Activated naive CD4-positive, alpha-beta T cell (primary cell): ENCODE measurements at places on chromosomes 6 and 20.

DNA sequence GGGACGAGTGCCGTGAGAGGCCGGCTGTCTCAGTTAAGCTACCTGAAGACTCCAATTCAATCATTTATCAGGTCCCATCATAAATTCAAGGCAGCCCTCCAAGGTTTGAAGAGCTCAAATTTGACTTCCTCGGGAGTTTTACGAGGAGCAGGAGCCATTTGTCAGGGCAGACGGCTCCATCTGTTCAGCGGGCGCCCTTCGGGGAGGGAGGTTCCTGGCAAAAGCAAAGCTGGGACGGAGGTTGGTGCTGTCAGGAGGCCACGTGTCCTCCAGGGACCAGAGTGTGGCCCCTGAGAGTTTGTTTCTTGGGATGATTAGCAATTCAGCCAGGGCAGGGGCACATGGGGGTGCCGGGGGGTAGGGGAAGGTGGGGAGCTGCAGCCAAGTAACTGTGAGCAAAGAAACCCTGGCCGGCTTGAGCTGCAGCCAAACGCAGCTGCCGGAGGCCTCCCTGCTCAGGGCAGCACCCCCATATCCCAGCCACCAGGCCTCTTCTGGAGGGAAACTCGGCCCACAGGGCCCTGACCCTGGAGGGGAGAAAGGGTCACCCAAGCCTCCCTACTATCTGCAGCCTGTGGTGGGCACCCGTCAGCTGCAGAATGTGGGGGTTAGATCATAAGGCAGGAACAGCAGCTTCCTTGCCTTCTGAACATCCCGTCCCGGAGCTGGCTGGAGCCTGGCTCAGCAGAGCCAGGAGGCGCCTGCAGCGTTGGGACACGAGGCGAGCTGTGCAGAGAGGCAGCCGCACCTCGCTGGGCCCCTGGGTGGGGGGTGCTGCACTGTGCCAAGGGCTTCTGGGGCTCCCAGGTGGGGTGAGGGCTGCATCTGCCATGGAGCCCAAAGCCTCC, 63.6 kb upstream of the GATA5 start:
- no peak for DNase-seq

- DNase-seq = no peak
Measured at GRCh38 chr6:48833916-48834315, 629.1 kb downstream of the MMUT start.

GRCh38 chr6:52305948-52306767, 21.6 kb upstream of the MCM3 start:
- DNase-seq = no peak

DNA sequence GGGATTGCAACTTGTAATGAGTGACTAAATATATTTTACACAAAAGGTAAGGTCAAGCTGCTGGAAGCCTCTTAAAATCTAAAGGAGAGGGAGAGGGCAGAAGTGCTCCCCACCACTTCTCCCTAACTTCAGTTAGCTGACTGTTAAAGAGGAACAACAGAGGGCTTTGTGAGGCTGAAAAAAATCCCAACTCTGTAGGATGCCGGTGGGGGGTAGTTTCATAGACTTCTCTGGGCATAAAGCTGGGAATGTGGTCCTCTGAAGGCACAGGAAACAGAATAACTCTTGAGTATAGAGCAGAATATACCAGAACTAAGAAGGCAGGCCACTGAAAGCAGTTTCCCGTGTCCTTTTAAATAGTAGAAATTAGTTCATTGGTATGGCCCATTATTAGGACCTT, 71.6 kb downstream of the KIF6 start:
- no peak for DNase-seq

GRCh38 chr6:89026151-89026550, 54.4 kb upstream of the PNRC1 start:
- DNase-seq = no peak

GRCh38 chr20:5674176-5674660, 76.0 kb upstream of the SHLD1 start:
- no peak for DNase-seq

- DNase-seq = no peak
Measured at GRCh38 chr6:2917065-2917464, 14.0 kb upstream of the SERPINB9 start.
